ENCODE measurements at places on chromosomes 11 and 22. TPM values are rescaled to one million over a fixed set of nuclear protein-coding genes. Genes with fewer than 3 reads are reported as not detected.
A peak's percentile ranks its signal among the peaks of the same experiment; 100 is the strongest.

DNA sequence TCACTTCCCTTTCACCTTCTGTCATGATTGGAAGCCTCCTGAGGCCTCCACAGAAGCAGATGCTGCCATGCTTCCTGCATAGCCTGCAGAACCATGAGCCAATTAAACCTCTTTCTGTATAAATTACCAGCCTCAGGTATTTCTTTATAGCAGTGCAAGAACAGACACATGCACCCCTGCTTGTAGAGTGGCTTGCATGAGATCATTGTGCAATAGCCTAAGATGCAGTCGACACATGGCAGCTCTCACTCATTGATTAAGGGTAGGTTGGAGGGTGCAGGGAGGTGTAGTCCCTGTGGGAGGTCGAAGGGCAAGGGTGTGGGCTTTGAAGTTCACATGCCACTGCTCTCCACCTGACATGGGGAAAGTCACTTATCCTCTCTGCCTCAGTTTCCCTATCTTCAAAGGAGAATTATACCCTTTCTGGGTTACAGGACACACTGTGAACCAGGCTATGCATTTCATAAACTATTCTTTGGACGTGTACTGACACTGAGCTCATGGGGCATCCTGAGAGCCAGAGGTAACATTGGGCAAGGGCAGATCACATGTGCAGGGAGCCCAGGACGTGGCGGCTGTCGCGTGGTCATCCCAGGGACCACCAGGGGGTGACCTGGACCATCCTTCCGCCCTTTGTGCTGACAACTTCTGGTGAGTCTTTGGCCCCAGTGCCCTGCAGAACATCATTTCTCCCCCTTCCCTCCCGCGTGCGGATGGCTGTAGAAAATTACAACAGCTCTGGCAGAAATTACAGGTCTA lies 69.2 kb upstream of the SHANK2 start:
- no peak for DNase-seq
- no peaks in the 10 kb centered on the region for H3K4me1 ChIP-seq
- no peak overlapping the region for H3K27ac ChIP-seq
- no peak overlapping the region for H3K4me3 ChIP-seq
- no peaks in the 10 kb centered on the region for H3K27me3 ChIP-seq

- no peak for DNase-seq
- H3K4me3 ChIP-seq = no peak overlapping the region
- H3K4me1 ChIP-seq = no peaks in the 10 kb centered on the region
- no peak overlapping the region for H3K27ac ChIP-seq
- H3K36me3 ChIP-seq = no peaks in the 10 kb centered on the region
- no peaks in the 10 kb centered on the region for H3K27me3 ChIP-seq
These were observed 33.8 kb downstream of the SYT13 start for GRCh38 chr11:45252134-45252856.

THY1 gene
- total RNA-seq = 2.4 TPM

SEZ6L gene
- total RNA-seq = not detected

DNA sequence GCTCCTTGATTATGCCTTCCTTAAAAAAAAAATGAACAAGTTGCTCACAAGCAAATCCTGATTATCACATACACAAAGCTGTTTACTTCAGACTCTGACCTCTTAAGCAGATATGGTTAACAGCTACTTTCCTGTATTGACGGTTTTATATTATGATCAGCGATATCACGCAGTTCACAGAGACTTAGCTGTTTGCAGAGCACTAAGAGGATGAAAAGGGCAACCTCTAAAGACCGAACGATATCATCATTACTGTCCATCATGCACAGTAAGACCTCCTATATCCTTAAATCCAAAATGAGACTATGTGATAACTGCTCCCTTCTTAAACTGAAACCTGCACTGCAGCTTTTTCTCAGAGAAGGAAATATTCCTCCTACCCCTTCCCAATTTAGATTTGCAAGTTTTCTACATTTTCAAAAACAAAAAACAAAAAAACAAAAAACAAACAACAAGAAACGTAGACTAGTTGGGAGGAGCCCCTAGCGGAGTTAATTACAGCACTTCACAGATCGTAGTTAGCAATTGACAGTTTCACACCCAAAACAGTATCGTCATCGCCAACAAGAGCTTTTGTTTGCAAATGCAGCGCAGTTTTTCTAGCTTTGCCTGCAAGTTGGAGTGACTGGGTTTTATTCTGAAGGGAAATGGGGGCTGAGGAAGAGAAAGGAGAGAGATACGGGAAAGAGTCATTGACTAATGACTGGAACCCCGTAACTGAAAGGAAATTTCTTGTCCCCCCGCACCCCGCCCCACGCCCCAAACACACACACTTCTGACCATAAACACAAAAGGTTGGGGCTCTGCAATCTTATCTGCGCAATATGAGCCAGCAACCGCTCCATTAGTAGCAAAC lies 1.2 kb downstream of the DDX6 start:
- H3K27me3 ChIP-seq = no peaks in the 10 kb centered on the region
- H3K4me3 ChIP-seq = peak overlapping the region; percentile 81

JOSD1 gene
- 53.4 TPM for total RNA-seq

DNA sequence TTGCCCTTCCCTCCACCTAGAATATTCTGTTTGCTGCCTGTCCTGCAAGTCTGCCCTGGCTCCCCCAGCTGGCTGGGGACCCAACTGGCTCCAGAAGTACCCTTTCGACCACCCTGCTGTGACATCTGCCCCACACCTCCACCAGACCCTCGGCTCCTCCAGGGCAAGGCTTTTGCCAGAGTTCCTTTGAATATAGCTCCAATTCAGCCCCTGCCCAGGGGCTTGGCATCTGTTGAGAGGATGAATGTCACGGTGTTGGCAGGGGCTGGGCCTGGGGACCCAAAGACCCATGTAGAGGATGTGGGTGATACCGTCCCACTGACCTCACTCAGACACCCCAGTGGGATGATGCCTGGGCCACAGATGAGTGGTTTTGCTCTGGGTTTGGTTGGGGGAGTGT lies 4.0 kb downstream of the NLRP6 start:
- H3K4me3 ChIP-seq = no peak overlapping the region
- DNase-seq = no peak
- peaks cover 15% of the 10 kb centered on the region for H3K27me3 ChIP-seq
- H3K36me3 ChIP-seq = no peaks in the 10 kb centered on the region
- no peak overlapping the region for H3K27ac ChIP-seq

DNA sequence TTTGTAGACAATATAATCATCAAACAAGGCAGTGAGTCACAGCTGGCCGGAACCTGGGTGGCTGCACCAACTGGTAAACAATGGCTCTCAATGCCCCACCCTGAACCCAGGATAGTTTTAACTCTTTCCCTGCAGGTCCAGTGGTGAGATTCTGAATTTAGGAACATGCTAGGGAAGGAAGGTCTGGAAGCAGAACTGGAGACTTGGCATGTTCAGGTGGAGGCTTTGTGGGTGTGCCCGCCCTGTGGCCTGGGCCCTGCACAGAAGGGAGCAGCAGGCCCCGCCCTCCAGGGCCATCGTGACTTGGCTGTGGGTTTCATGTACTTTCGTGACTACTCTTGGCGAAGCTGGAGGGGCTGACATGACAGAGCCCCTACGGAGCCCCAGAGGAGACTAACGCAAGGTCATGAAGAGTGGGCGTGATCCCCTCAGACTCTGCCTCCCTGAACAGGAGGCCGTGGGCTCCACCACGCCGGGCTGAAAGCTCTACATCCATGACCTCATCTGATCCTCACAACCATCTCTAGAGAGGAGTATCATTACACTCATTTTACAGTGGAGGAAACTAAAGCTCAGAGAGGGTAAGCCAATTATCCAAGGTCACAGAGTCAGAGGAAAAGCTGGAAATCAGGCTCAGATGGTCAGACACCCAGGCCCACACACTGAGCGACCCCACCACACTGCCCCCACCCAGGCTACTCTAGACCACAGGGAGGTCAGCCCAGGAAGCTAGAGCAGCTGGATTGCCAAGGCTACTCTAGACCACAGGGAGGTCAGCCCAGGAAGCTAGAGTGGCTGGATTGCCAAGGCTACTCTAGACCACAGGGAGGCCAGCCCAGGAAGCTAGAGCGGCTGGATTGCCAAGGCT lies 27.3 kb downstream of the MAFF start:
- H3K4me3 ChIP-seq = no peak overlapping the region
- no peak for DNase-seq
- no peaks in the 10 kb centered on the region for H3K4me1 ChIP-seq
- H3K27ac ChIP-seq = no peak overlapping the region

ART5 gene
- not detected for total RNA-seq

GRCh38 chr11:134800130-134800529 lies 388.1 kb upstream of the B3GAT1 start:
- H3K27ac ChIP-seq = no peak overlapping the region
- no peaks in the 10 kb centered on the region for H3K36me3 ChIP-seq
- H3K4me3 ChIP-seq = no peak overlapping the region
- no peaks in the 10 kb centered on the region for H3K27me3 ChIP-seq

DNA sequence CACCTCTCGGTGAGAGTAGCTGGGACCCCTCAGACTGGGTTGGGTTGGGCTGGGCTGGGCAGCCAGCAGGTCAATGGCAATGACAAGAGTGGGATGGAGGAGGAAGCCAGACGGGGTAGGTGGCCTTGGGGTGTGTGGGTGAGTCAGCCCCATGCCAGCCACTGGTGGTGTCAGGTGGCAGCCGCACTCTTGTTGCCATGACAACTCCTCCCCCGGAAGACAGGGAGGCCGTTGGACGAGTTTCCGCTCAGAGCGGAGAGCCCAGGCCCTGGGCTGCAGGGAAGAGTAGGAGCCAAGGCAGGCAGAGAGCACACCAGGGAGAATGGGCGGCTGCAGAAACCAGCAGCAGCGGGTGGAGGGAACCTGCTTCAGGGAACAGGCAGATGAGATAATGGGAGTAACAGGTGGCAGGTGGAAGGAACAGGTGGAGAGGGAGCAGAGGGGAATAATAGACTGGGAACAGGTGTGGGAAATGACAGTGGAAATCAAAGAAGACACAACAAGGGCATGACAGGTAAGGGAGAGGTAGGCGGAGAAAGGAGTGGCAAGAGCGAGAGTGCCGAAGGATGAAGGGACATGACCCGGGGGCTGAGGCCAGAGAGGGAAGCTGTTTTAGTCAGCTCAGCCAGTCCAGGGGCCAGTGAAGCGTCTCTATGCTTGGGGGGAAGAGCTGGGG lies 8.7 kb downstream of the SPTBN2 start:
- no peak for DNase-seq
- no peaks in the 10 kb centered on the region for H3K36me3 ChIP-seq
- H3K4me1 ChIP-seq = no peaks in the 10 kb centered on the region
- H3K27ac ChIP-seq = no peak overlapping the region
- H3K27me3 ChIP-seq = no peaks in the 10 kb centered on the region

DNA sequence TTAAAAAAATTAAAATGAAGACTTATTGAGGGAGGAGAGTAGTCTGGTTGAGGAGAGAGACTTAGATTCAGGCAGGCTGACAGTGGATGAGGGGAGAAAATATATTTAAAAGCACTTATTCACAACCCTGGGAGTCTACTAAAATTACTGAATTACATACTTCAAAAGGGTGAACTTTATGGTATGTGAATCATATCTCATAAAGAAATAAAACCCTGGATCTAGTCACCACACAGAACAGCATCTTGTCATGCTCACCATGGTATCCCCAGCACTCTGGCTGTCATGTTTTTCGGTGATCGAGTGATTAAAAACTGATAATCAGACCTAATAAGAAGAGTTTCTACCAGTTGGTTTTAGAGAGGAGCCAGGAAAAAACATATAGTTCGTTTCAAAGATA lies 11.0 kb downstream of the TEAD1 start:
- H3K4me1 ChIP-seq = no peaks in the 10 kb centered on the region
- H3K36me3 ChIP-seq = no peaks in the 10 kb centered on the region
- peaks cover 7% of the 10 kb centered on the region for H3K27me3 ChIP-seq
- no peak overlapping the region for H3K4me3 ChIP-seq

- H3K27me3 ChIP-seq = no peaks in the 10 kb centered on the region
- H3K4me1 ChIP-seq = peaks cover 9% of the 10 kb centered on the region
- no peak overlapping the region for H3K27ac ChIP-seq
- peaks cover under 1% of the 10 kb centered on the region for H3K36me3 ChIP-seq
- no peak for DNase-seq
These were observed 723 bp downstream of the FOXRED2 start for GRCh38 chr22:36505998-36506635.

- H3K4me3 ChIP-seq = no peak overlapping the region
- no peak overlapping the region for H3K27ac ChIP-seq
- H3K4me1 ChIP-seq = no peaks in the 10 kb centered on the region
- no peaks in the 10 kb centered on the region for H3K36me3 ChIP-seq
- no peak for DNase-seq
These were observed 86.3 kb downstream of the TTC28 start for GRCh38 chr22:28593299-28593698.

FREY1 gene
- 0.82 TPM for total RNA-seq

PDE2A gene
- total RNA-seq = 0.15 TPM

- no peak overlapping the region for H3K27ac ChIP-seq
- no peak for DNase-seq
- H3K4me3 ChIP-seq = no peak overlapping the region
- H3K36me3 ChIP-seq = no peaks in the 10 kb centered on the region
- no peaks in the 10 kb centered on the region for H3K27me3 ChIP-seq
These were observed 242.0 kb downstream of the ETS1 start for GRCh38 chr11:128345316-128345715.

Measured in GM12878 (cell line).